ENCODE measurements at places on chromosomes 4 and X. TPM values are rescaled to one million over a fixed set of nuclear protein-coding genes. Genes with fewer than 3 reads are reported as not detected.

GRCh38 chr4:120616041-120616440 lies 306.5 kb downstream of the PRDM5 start:
- H3K36me3 ChIP-seq, result no peaks in the 10 kb centered on the region
- no peaks in the 10 kb centered on the region for H3K4me1 ChIP-seq
- no peaks in the 10 kb centered on the region for H3K27me3 ChIP-seq
- H3K27ac ChIP-seq, result no peak overlapping the region
- no peak overlapping the region for H3K4me3 ChIP-seq
- no peak for DNase-seq

DNA sequence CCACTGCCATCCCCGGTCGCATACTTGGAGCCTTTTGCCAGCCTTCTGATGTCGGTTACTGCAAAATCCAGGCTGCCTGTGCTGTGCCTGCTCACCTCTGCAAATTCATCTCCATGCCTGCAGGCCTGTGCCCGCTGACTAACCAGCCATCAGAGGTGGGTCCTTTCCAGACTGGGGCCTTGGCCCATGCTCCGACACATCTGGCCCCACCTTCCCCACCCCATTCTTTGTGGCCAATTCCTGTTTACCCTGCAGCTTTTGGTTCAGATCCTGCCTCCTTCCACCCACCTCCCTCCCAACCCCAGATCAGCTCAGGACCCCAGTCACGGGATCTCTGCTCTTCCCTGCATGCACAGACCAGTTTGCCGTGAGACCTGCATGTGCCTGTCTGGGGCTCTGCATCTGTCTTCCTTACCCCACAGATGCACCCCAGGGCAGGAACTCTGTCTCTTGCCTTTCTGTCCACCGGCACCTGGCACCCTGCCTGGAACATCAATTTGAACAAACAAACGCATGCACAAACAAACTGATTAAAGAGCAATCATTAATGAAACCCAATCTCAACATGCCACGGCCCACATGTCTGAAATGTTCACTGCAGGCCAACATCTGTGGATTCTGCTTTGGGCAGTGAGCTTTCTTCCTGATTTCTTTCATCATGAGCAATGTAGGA lies 112.8 kb upstream of the PSAPL1 start:
- no peaks in the 10 kb centered on the region for H3K4me1 ChIP-seq
- DNase-seq, result no peak
- no peak overlapping the region for H3K27ac ChIP-seq
- H3K27me3 ChIP-seq, result peaks cover 63% of the 10 kb centered on the region
- no peak overlapping the region for H3K4me3 ChIP-seq

GRCh38 chrX:67044029-67044653 lies 405.3 kb upstream of the EDA2R start:
- no peaks in the 10 kb centered on the region for H3K36me3 ChIP-seq
- no peak overlapping the region for H3K4me3 ChIP-seq
- H3K27ac ChIP-seq, result no peak overlapping the region

- DNase-seq, result no peak
- H3K27me3 ChIP-seq, result no peaks in the 10 kb centered on the region
- no peaks in the 10 kb centered on the region for H3K36me3 ChIP-seq
- no peak overlapping the region for H3K27ac ChIP-seq
- H3K4me3 ChIP-seq, result no peak overlapping the region
Measured at GRCh38 chr4:113495790-113496189, 265.7 kb downstream of the CAMK2D start.

GRCh38 chr4:67933755-67934154 lies 29.5 kb downstream of the TMPRSS11A start:
- H3K27ac ChIP-seq, result no peak overlapping the region
- DNase-seq, result no peak
- no peak overlapping the region for H3K4me3 ChIP-seq
- no peaks in the 10 kb centered on the region for H3K27me3 ChIP-seq
- H3K36me3 ChIP-seq, result no peaks in the 10 kb centered on the region
- no peaks in the 10 kb centered on the region for H3K4me1 ChIP-seq

DNA sequence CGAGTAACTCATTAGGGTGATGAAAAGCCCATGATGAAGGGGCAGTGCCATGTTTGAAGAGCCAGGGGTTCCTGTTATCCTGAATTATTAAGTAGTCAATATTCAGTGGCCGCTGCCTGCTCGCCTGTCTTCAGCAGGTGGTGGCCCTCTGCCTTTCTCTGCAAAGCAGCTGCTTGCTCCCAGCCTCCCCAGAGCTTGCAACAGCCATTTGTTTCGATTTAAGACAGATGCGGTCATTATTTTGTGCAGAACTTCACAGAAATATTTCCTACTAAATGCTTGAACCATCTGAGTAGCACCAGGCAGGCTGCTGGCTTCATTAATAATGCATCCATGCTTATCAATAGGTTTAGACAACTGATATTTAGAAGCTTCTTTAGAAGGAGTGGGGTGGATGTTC lies 104.3 kb upstream of the TTC29 start:
- no peaks in the 10 kb centered on the region for H3K36me3 ChIP-seq
- DNase-seq, result no peak
- H3K27ac ChIP-seq, result no peak overlapping the region

DNA sequence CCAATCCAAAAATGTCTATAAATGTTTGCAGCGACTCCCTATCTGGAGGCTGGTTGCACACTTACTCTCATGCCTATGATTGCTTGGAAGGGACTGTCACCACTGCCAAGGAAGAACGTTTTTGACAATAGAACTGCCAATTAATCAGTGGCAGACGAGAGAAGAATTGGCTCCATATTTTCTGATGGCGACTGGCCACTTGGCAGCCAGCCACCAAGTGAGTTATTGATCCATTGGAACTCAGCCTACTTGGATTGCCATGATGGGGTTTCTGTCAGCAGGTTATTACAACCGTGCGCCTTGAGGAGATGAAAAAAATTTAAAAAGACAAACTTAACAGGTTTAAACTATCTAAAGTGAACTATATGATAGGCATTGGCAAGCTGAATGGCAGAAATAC lies 47.4 kb downstream of the LINC00632 start:
- no peaks in the 10 kb centered on the region for H3K36me3 ChIP-seq

DNA sequence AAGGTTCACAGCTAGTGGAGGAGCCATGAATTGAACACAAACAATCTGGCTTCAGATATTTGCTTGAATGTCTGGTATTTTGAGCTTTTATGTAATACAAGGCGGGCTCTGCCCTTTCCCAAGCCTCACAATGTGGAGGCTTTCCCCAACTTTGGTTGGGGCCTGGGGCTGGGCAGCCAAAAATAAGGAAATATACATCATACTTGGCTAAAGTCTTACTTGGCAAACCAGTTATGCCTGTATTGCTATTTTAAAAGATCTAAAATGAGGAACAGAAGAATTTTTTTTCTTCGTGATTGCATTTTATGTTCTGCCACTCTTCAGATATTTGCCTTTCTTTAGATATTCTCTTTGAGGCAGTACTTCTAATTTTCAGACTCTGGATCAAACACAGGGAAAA lies 26.1 kb downstream of the ARFIP1 start:
- H3K27ac ChIP-seq, result peak overlapping the region; percentile 58
- no peak for DNase-seq
- H3K36me3 ChIP-seq, result peaks cover 4% of the 10 kb centered on the region
- H3K27me3 ChIP-seq, result no peaks in the 10 kb centered on the region

Gene NDST3
- 0.12 TPM for total RNA-seq

Gene SLC34A2
- total RNA-seq, result 12.8 TPM

Gene AKAP14
- not detected for total RNA-seq

Gene ASB5
- total RNA-seq, result not detected

Gene DCAF8L2
- total RNA-seq, result not detected

Gene FGF5
- total RNA-seq, result 0.50 TPM

Gene ADAMTS3
- total RNA-seq, result 0.07 TPM

Gene USP17L22
- not detected for total RNA-seq

All from Calu3 (cell line).